ENCODE measurements at places on chromosomes 5 and 9. TPM values are rescaled to one million over a fixed set of nuclear protein-coding genes. Genes with fewer than 3 reads are reported as not detected.

The MTREX gene
- 69.9 TPM for total RNA-seq

GRCh38 chr5:7770436-7770835 lies 80.5 kb downstream of the CFAP90 start:
- DNase-seq = no peak

- no peak for DNase-seq
Observed at GRCh38 chr5:169602535-169602934, 19.0 kb downstream of the SPDL1 start.

DNA sequence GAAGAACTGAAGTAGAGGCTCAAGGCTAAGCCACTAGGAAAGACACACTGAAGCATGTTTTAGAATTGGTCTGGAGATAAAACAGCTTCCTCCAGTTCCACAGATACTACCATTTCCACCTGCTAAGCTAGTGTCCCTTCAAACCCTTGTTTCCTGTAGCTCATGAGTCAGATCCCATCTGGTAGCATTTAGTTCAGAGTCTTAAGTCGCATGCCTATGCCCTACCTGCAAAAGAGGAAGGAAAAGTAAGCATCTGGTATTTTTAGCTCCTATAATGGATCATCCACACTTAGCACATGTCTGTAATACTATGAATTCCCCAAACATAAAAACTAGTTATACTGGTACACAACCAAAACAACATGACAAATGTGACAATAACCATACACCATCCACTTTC lies 92.1 kb downstream of the CDKN2A start:
- DNase-seq = no peak

GRCh38 chr5:145943674-145944121 lies 7.3 kb downstream of the SH3RF2 start:
- DNase-seq = no peak

- no peak for DNase-seq
Observed at GRCh38 chr5:143316844-143317631, 86.4 kb downstream of the NR3C1 start.

DNA sequence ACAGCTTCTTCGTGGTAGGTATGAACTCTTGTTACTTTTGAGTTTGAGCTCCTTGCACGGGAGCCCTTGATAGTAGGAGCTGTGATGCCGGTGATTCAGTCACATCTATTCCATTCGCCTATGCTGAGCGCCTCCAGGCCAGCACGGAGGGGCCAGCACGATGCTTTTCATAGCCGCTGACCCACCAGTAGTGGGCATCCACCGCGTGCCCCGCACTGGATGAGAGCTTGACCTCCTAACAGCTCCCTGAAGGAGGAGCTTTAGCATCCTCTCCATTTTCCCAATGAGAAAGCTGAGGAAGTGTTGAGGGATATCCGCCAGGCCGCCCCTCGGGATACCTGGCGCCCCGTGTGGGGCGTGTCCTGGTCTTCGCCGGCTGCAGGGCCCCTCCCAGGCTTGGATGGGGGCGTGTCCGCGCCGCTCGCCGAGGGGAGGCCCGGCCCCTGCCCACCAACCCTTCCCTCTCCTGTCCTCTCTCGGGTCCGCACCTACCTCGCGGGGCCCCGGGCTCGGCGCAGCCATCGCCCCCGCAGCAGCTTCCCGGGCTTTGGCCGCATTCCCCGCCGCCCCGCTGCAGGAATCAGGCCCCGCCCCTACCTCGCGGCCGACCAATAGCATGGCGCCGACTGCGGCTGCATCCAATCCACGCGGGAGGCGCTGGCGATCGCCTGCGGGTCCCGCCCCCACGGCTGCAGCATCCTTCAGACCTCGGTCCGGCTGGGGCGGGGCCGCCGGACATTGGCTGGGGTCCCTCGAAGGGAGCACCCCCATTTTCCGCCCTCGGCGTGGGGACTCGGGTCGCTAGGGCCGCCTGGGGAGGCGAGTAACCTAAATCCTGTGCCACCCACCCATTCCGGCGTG lies at the start of gene PIP5KL1:
Gene PIP5KL1 (minus strand): TSS at position 547 of the 861 bp plus-strand sequence. CDS start 25 bp downstream, at position 522.
- DNase-seq = peak; percentile 92

Measured in left ventricle myocardium superior (tissue), 1 donor.